MM.1S (cell line): ENCODE measurements at places on chromosomes 4 and X.

- H3K27me3 ChIP-seq, result no peaks in the 10 kb centered on the region
- H3K27ac ChIP-seq, result no peak overlapping the region
- H3K4me1 ChIP-seq, result no peaks in the 10 kb centered on the region
- no peak overlapping the region for H3K4me3 ChIP-seq
- DNase-seq, result no peak
Measured at GRCh38 chr4:113404167-113404571, 354.7 kb downstream of the ANK2 start.

- no peak overlapping the region for H3K4me3 ChIP-seq
- no peaks in the 10 kb centered on the region for H3K27me3 ChIP-seq
- DNase-seq, result no peak
- H3K36me3 ChIP-seq, result no peaks in the 10 kb centered on the region
Measured at GRCh38 chr4:163818673-163819072, 324.2 kb downstream of the TMA16 start.

DNA sequence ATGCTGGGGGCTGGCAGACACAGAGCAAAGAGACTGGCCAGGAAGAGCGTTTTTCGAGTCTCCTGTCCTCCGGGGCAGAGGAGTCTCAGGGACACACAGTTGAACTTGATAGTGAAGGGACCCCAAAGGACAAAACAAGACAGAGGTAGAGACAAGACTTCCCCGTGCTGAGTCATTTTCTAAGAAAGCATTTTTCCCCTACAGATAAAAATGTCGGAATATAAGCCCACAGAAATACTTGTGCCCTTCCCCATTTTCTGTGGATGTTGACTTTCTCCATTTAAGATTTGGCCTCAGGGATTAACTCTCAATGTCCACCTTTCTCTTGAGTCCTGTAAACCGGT, 523 bp upstream of the BTK start:
- 0 out of 2 replicates have a peak, but pooled peaks cover under 1% of the 10 kb centered on the region for H3K36me3 ChIP-seq
- H3K4me3 ChIP-seq, result 0 out of 2 replicates have a peak overlapping the region, but pooled peaks have one; percentile 25
- H3K27ac ChIP-seq, result peak overlapping the region; percentile 39; the same call in 1 of the 2 replicates
- H3K4me1 ChIP-seq, result peaks cover 16% of the 10 kb centered on the region; the same call in 1 of the 2 replicates
- no peak for DNase-seq
- no peaks in the 10 kb centered on the region for H3K27me3 ChIP-seq

- no peak overlapping the region for H3K27ac ChIP-seq
- no peaks in the 10 kb centered on the region for H3K36me3 ChIP-seq
- H3K4me3 ChIP-seq, result peak overlapping the region; percentile 83; the same call in 1 of the 2 replicates
- 0 out of 2 replicates have a peak, but pooled peaks cover 3% of the 10 kb centered on the region for H3K4me1 ChIP-seq
- DNase-seq, result no peak
- H3K27me3 ChIP-seq, result no peaks in the 10 kb centered on the region
Measured at GRCh38 chr4:11427121-11427996, 1.3 kb downstream of the HS3ST1 start.

GRCh38 chr4:173288698-173289352, 45.3 kb downstream of the HMGB2 start:
- H3K4me1 ChIP-seq, result peaks cover 4% of the 10 kb centered on the region; the same call in 1 of the 2 replicates
- H3K27me3 ChIP-seq, result no peaks in the 10 kb centered on the region
- H3K36me3 ChIP-seq, result no peaks in the 10 kb centered on the region
- peak; percentile 34 for DNase-seq
- peak overlapping the region; percentile 60 for H3K4me3 ChIP-seq

DNA sequence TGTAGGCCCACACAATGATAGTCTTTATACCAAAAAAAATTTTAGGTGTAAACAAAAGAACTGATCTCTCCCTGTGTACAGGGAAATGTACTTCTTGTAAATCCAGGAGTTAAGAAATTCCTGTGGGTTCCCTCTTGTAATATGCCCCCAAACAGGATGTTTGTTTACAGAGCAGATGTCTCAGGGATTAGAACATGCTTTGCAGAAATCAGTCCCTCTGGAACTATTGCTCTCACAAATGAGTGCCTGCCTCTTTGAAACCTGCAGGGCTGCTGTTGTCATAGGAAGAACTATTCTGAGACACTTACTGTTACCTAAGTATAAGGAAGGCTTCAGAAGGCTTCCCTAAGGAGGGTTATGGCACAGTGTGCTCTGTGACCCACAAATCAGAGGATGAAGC, 35.6 kb downstream of the PAK3 start:
- H3K4me1 ChIP-seq, result no peaks in the 10 kb centered on the region
- no peaks in the 10 kb centered on the region for H3K36me3 ChIP-seq
- no peak overlapping the region for H3K27ac ChIP-seq
- H3K4me3 ChIP-seq, result no peak overlapping the region
- DNase-seq, result no peak
- H3K27me3 ChIP-seq, result no peaks in the 10 kb centered on the region

DNA sequence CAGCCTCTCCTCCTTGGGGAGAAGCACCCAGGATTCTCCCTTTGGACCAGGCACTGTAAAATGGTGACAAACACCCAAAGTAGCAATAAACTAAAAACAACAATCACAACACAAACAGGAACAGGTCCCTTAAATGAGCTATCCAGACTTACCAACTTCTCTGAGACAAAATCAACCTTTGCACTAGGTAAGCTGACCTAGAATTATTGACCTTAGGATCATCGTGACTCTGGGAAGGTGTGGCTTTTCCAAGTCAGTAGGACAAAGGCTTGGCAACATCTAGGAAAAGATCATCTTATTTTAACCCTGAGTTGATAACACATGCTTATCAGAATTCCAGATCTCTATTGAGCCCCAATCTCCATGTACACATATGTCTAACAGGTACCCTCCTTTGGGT, 166.7 kb downstream of the PRDM5 start:
- no peaks in the 10 kb centered on the region for H3K27me3 ChIP-seq
- H3K4me3 ChIP-seq, result no peak overlapping the region
- DNase-seq, result no peak
- no peak overlapping the region for H3K27ac ChIP-seq

DNA sequence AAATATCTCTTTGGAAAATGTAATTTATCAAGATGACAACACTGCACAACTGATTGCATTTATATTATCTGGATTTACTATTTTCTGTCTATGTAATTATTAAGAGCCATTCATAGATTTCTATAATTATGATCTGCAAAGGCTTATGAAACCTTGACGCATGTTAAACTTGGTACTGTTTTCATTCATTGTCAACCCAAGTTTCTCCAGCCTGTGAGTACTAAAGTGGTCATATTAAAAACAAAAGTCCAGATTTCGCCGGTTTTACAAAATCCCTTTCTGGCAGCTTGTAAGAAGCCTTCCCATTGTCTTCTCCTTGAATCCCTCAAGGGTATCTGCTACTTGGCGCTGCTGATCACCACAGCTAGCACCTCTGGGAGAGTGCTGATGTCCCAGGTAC, 19.7 kb upstream of the GRPR start:
- no peaks in the 10 kb centered on the region for H3K36me3 ChIP-seq
- no peak overlapping the region for H3K27ac ChIP-seq
- H3K27me3 ChIP-seq, result no peaks in the 10 kb centered on the region
- H3K4me1 ChIP-seq, result 0 out of 2 replicates have a peak, but pooled peaks cover 5% of the 10 kb centered on the region
- DNase-seq, result no peak
- H3K4me3 ChIP-seq, result no peak overlapping the region

DNA sequence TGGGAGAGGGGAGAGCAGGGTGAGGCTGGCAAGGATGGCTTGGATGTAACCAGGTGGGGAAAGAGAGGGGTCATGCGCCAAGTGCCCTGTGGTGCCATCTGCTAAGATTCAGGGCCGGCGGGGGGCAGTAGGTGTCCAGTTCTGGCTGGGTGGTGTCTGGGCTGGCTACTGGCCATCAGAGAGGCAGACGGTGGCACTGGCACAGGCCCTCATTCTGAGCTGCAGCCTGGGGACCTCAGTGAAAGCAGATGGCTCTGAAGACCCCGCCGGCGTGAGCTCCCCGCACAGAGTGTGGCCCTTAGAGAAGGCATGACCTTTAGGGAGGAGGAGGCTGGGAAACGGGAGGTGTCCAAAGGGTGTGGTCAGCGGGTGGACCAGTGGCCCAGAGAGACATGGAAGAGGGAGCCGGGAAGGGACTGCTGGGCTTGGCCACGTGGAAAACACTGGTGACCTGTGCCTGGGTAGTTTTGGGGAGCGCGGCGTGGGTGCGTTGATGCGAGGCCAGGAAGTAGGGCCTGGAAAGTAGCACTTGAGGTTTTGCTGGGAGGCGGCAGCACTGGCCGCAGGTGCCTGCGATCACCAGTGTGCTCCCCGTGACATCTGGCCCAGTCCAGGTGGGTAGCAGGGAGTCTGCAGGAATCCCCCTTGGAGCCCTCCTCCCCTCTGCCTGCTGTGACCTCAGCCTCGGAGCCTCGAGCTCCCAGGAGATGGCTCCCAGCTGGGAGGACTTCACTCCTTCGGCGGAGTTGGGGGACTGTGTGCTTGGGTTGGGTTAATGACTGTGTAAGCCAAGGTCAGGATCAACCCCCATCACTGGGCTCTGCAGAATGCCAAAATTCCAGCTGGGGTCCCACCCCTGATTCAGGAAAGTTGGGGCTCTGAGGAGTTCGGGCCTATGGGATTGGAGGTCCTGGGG, 9.3 kb upstream of the SH3TC1 start:
- no peaks in the 10 kb centered on the region for H3K36me3 ChIP-seq
- H3K4me3 ChIP-seq, result no peak overlapping the region
- H3K4me1 ChIP-seq, result peaks cover 15% of the 10 kb centered on the region
- DNase-seq, result no peak
- peaks cover 42% of the 10 kb centered on the region for H3K27me3 ChIP-seq

- H3K4me3 ChIP-seq, result no peak overlapping the region
- DNase-seq, result no peak
- no peaks in the 10 kb centered on the region for H3K36me3 ChIP-seq
- no peaks in the 10 kb centered on the region for H3K27me3 ChIP-seq
Measured at GRCh38 chr4:154858166-154858565, 77.1 kb downstream of the RBM46 start.

GRCh38 chr4:58749206-58749605, 1639.0 kb upstream of the IGFBP7 start:
- no peak overlapping the region for H3K4me3 ChIP-seq
- H3K36me3 ChIP-seq, result no peaks in the 10 kb centered on the region
- H3K27ac ChIP-seq, result no peak overlapping the region
- H3K4me1 ChIP-seq, result no peaks in the 10 kb centered on the region
- DNase-seq, result no peak

- H3K4me3 ChIP-seq, result no peak overlapping the region
- no peaks in the 10 kb centered on the region for H3K36me3 ChIP-seq
- H3K4me1 ChIP-seq, result no peaks in the 10 kb centered on the region
Measured at GRCh38 chr4:8156617-8157016, 2.0 kb downstream of the ABLIM2 start.

DNA sequence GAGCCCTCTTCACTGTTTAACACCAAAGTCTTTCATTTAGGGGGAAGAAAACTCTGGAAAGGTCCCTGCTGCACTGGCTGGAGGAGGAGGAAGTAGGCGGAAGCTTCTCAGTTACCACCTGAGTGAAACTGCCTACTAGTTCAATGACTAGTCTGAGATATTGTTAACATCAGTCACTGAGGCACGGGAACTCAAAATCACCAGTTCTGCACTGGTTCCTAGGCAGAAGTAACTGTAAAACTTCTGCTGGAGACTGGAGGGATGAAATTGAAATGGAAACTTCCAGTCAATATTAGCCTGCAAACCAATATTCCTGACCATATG, 178.3 kb downstream of the SNCA start:
- H3K27me3 ChIP-seq, result no peaks in the 10 kb centered on the region
- H3K27ac ChIP-seq, result peak overlapping the region; percentile 55
- H3K4me3 ChIP-seq, result peak overlapping the region; percentile 41
- peak; percentile 51 for DNase-seq
- H3K4me1 ChIP-seq, result peaks cover 11% of the 10 kb centered on the region

DNA sequence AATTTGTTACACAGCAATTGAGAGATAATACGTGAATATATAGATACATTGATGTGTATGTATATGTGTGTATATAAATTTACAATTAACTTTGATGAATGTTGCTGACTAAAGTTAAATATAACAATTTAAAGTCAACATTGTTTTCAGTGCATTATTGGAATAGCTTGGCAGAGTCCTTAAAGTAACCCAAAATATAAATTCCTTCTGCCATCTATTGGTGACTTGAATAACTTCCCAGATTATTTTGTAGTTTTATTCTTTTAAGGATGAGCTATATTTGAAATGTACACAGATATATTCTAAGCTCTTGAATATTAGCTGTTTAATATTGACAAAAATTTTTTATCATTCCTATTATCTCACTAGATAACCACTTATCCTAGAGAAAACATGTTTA, 298.2 kb upstream of the FSTL5 start:
- H3K4me1 ChIP-seq, result no peaks in the 10 kb centered on the region
- DNase-seq, result peak; percentile 12
- H3K36me3 ChIP-seq, result no peaks in the 10 kb centered on the region
- H3K27ac ChIP-seq, result no peak overlapping the region
